ENCODE measurements at places on chromosomes 6 and 20. TPM values are rescaled to one million over a fixed set of nuclear protein-coding genes. Genes with fewer than 3 reads are reported as not detected.

The FAM83D gene
- total RNA-seq = 51.9 TPM

The ZBTB24 gene
- 8.5 TPM for total RNA-seq

The AGER gene
- 11.5 TPM for total RNA-seq

The TCP11 gene
- total RNA-seq = not detected

The EYS gene
- total RNA-seq = 0.13 TPM

The LRRN4 gene
- not detected for total RNA-seq

The RIPOR3 gene
- total RNA-seq = 46.1 TPM

The TCF19 gene
- total RNA-seq = 31.1 TPM

The LAMA5 gene
- 86.4 TPM for total RNA-seq

The MCCD1 gene
- total RNA-seq = not detected

The PSORS1C2 gene
- total RNA-seq = not detected

The SIRPB1 gene
- total RNA-seq = not detected

The DEFB116 gene
- total RNA-seq = not detected

The PRPH2 gene
- 0.09 TPM for total RNA-seq

The NMBR gene
- not detected for total RNA-seq

The VGLL2 gene
- total RNA-seq = not detected

The CST2 gene
- total RNA-seq = not detected

GRCh38 chr6:64330694-64331307 lies 695.2 kb downstream of the PHF3 start:
- no peak for DNase-seq

DNA sequence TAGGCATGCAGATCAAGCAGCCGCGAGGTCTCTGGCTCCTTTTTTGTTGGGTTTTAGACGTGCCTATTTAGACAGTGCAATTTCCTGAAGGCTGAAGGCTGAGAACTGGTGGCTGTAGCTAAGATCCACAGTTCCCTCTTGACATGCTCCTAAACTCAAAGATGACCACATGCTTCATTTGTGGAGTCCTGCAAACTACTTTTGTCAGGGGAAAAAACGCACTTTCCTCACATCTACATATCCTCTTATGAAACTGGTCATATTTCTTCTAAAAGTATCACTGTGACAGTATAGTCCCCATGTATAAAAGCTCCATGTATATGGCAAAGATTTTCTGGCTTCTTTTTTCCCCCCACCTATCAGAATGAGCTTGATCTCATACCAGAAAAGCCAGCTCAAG lies 30.7 kb downstream of the LYRM4 start:
- DNase-seq = no peak

GRCh38 chr6:25366903-25367545 lies 87.8 kb downstream of the CARMIL1 start:
- no peak for DNase-seq

DNA sequence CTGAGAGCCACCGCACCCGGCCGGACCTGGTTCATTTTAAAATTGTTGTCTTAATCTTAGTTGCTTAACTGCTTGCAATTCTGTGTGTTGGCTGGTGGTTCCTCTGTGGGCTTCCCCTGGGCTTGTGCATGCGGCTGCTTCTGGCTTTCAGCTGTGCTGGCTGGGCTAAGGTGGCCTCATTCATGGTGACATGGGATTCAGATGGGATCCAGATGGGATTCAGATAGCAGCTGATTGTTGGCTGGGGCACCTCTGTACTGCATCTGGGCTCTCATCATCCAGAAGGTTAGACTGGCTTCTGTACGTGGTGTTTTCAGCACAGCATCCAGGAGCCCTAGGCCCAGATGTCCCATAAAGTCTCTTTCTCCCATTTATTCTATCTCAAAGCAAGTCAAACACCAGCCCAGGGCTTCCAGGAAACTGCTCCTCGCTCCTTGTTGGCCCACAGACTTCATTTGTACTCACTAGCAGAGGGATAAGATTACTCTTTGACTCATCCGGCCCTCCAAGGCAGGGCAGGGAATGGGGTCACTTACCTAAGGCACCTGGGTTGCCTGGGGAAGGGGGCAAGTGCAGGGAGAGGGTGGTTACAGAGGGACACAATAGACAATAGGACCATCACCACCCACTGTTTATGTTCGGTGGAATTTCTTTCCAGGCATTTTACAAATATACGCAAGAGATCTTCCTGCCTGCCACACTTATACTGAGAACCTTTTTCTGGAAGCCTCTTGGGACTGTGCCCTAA lies 10.2 kb upstream of the PEDS1 start:
- peak; percentile 33 for DNase-seq

GRCh38 chr6:142872376-142872775 lies 72.6 kb downstream of the HIVEP2 start:
- DNase-seq = no peak

DNA sequence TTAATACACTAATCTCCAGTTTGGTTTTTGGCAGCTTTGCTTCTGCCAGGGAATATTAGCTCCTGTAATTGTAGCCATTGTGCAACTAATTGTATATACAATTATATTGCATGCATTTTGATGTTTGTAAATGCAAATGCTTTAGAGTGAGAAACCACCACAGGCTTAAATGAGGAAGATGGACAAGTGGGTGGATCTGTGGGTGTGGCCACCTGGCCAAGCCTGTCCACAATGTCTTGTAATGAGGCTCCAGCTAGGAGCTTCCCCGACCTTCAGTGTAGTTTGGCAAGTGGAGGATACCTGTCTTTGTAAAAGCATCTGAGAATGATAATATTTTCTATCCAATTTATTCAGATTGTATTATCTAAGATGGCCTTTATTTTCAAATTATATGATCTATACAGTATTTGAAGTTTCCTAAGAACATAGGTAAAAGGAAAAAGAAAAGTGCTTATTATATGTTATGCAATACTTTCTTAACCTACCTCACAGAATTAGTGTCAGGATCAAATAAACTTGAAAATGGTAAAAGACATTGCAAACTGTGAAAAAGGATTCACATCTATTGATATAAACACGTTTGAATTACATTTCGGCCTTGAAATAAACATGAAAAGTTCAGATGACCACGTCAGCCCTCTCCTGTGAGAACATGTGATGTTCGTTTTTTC lies 49.3 kb upstream of the ARID1B start:
- no peak for DNase-seq

DNA sequence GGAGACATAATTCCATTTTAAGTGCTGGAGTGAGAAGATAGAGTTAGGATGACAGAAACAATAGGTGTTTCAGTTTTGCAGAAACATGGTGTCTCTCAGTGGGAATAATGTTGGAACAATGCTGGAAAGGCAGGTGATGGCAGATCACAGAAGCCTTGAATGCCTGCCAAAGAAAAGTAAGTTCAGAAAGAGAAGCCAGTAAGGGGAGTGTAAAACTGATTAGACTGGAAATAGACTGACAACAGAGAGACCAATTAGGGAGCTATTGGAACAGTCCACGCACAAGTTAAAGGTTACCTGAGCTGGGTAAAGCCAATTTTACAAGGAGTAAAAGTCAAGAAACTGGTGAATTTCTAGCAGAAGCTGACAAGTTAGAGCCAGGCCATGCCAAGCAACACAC lies 142.9 kb downstream of the TFAP2A start:
- no peak for DNase-seq

- no peak for DNase-seq
These were observed 23.9 kb downstream of the PSMG4 start for GRCh38 chr6:3282476-3283236.

GRCh38 chr6:71137973-71138372 lies 150.6 kb upstream of the OGFRL1 start:
- no peak for DNase-seq

GRCh38 chr20:23459461-23460150 lies 6.9 kb upstream of the CST11 start:
- DNase-seq = no peak

GRCh38 chr6:89154131-89154530 lies 8.3 kb downstream of the PM20D2 start:
- no peak for DNase-seq

- no peak for DNase-seq
These were observed 10.6 kb upstream of the SIRPD start for GRCh38 chr20:1568163-1568490.

- no peak for DNase-seq
These were observed 45.5 kb downstream of the ADNP start for GRCh38 chr20:50885781-50886180.

- DNase-seq = no peak
These were observed 125.8 kb downstream of the DLL1 start for GRCh38 chr6:170165085-170165470.

- DNase-seq = no peak
These were observed 239.0 kb upstream of the STXBP5 start for GRCh38 chr6:146965110-146965689.

DNA sequence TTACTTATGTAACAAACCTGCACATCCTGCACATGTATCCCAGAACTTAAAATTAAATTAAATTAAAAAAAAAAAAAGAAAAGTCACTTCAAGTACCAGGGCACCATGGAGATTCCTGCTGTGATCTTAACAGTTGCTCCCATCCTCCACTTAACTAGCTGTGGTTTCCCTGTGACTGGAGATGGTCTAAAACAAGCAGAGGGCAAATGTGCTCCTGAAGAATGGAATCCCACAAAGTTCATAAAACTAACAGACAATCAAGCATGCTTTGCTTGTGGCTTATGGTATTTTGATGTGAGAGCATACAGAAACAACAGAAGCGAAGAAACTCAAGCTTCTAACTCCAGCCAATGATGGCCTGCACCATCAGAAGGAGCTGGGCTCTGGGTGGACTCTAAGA lies 153.6 kb upstream of the KCNK16 start:
- DNase-seq = no peak

- DNase-seq = no peak
These were observed 64.0 kb downstream of the ZNF217 start for GRCh38 chr20:53529658-53530057.

- no peak for DNase-seq
These were observed 35.3 kb upstream of the CDKN1A start for GRCh38 chr6:36642913-36643817.

- no peak for DNase-seq
These were observed 616 bp downstream of the CHMP4B start for GRCh38 chr20:33811776-33812151.

DNA sequence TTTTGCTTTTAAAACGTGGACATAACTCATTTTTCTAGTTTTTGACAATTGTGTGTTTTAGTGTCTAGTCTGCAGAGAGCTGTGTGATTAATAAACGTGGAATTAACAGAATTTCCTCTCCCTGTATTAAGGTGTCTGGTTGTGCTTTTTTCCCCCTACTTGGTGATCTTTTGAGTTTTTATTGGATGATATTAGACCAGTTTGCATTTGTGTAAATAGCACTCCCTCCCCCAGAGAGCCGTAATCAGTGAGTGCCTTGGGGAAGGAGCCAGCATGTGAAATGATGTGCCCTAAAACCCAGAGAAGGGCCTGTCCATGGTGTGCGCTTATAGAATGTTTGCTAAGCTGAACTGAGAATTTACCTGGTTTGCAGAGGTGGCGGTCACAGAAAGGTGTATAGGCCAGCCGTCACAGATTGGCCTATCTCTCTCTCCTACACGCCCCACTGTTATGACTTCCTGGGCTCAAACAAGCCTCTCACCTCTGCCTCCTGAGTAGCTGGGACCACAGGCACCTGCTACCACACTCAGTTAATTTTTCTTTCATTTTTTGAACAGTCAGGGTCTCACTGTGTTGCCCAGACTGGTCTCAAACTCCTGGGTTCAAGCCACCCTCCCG lies 42.4 kb downstream of the ALDH5A1 start:
- no peak for DNase-seq

- no peak for DNase-seq
These were observed 16.4 kb upstream of the NT5DC1 start for GRCh38 chr6:116084284-116084683.

GRCh38 chr6:121994919-121995318 lies 404.5 kb upstream of the HSF2 start:
- DNase-seq = no peak

- no peak for DNase-seq
These were observed 612.3 kb downstream of the UTRN start for GRCh38 chr6:144897441-144897921.

DNA sequence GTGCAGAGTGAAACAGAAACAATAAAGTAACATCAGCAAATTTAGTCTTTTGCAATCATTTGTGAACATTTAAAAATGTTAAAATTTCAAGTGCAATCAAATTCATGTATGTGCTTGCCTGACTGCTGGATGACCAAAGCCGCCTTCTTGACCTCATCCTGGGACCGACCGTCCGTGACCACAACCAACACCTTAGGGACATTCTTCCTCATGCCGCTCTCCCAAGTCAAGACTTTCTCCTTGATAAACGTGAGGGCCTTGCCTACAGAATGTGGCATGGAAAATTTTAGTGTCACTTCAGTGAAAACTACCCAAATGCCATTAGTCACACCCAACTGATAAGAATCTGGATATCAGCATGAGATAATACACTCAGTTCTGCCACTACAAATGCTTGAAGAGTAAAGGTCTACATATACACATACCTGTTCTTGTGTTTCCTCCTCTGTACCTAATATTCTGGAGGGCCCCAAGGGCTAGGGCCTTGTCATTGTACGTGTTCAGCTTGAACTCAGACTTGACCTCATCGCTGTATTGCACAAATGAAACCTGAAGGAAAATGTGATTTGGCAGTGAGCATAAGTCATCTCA lies 86.8 kb downstream of the COL12A1 start:
- no peak for DNase-seq

DNA sequence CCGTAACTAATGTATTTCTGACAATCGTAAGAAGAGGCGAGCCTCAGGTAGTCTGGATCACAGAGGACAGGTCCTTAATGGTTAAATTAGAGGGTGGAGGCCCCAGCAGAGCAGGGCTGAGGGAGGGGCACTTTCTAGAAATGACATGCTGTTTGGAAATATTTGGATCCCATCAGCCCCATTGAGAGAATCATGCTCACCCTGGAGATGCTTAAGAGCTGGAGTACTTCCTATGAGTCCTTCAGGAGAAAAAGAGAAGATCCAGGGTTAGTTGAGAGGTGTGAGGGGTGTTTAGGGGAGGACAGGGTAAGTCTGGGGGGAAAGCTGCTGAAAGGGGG lies 123.0 kb downstream of the TCP11 start:
- DNase-seq = no peak

DNA sequence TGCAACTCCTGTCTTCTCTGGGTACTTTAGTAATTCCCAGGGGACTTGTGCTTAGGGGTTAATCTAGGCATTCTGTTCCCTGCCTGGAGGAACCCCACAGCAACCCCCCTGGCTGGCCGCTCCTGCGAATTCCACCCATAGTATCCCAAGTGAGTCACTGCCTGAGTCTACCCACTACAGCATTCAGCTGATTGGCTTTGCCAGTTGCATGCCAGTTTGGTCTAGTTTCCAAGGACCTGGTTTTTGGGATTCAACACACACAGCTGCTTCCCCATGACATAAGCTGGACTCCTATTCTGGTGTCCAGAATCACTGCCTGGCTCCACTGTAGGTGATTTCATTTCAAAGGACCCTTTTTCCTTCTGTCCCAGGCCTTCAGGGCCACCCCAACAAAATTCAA lies 40.3 kb downstream of the PLCG1 start:
- no peak for DNase-seq

DNA sequence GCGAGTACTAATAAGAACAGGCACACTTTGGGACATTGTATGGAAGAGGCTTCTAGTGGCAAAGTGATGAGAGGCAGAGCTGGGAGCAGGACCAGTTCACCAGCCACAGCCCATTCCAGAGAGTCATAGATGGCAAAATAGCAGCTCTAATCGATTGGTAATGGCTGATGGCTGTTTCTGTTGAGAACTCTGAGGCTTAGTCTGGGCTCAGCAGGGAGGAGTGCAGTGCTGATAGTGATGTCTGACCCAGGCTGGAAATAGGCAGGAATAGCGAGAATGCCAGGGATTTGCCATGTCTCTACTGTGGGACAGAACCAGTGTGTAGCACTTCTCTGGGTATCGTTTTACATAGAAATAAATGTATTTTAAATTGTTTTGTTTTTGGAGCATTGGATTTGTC lies 620.0 kb upstream of the FLRT3 start:
- DNase-seq = no peak

- no peak for DNase-seq
These were observed 24.5 kb downstream of the NDUFAF5 start for GRCh38 chr20:13809373-13809772.
